ENCODE measurements at places on chromosomes 13 and 19.
A peak's percentile ranks its signal among the peaks of the same experiment; 100 is the strongest.

DNA sequence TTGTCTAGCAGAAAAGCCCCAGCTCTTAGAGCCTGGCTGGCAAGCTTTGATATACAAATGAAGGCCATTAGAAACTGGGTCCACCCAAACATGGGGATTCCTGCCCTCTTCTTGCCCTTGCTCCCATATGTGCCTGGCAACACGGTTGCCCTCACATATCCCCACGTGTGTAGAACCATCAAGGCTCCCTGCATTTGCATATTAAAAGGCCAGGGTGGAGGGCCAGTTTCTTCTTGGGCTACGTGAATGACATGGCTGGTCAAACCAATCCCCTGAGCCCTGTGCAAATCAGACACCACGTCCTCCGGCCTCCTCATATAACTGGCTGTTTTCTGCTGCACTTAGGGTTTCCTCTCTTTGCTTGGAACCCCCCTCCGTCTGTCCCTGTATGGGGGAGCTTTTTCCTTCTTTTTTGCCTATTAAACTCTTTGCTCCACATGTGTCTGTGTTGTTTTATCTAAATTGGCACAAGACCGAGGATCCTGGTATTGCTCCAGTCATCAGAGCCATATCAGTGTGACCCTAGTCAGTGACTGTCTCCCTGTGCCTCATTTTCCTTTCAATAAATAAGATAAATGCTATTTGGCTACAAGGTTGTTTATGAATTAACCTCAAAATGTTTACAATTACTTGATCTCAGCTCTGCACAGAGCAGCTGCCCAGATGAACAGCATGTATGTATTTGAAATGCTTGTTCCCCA, 30.3 kb upstream of the CEACAM1 start:
- DNase-seq = no peak

- DNase-seq = no peak
Observed at GRCh38 chr13:20410726-20411125, 114.9 kb downstream of the CRYL1 start.

DNA sequence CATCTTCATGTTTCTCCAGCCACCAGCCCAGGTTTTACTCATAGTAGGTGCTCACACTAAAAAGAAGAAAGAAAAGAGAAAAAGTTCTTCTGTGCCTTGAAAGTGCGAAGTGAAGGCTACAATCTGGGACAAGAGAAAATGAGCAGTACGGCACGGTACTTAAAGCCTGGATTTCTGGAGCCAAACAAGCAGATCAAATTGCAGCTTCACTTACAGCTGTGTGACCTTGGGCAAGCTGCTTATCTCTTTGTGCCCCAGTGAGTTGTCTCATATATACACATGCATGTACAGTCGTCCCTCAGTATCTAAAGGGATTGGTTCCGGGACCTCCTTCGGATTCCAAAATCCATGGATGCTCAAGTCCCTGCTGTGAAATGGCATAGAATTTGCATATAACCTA, 41.8 kb downstream of the GSX1 start:
- no peak for DNase-seq

GRCh38 chr19:54208784-54209057, 8.1 kb downstream of the RPS9 start:
- DNase-seq = no peak

GRCh38 chr13:113140677-113141600, 17.5 kb upstream of the PROZ start:
- no peak for DNase-seq

- DNase-seq = no peak
Observed at GRCh38 chr19:17424743-17425365, 5.0 kb downstream of the MVB12A start.

GRCh38 chr13:29922896-29923295, 72.5 kb upstream of the UBL3 start:
- DNase-seq = no peak

- DNase-seq = peak; percentile 68
Observed at GRCh38 chr19:35038623-35039512, 2.7 kb upstream of the HPN start.

DNA sequence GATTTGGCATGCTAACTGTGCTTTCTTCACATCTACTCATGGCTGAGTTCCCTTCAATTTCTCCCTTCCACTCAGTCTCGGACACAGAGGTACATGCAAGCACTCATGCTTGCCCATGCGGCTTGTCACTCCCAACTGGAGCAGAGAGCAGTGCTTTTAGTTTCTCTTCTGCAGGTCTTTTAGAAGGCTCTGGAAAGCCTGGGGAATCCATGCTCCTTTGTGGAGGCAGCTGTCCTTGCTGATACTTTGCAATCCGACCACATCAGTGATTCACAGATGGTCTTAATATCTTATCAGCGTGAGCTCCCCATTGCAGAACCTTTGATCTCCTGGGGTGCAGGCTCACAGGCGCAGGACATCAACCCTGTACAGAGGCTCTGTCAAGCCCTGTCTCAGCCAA, 203.9 kb downstream of the COL4A1 start:
- DNase-seq = no peak

- no peak for DNase-seq
Observed at GRCh38 chr13:77859450-77859849, 59.2 kb downstream of the EDNRB start.

DNA sequence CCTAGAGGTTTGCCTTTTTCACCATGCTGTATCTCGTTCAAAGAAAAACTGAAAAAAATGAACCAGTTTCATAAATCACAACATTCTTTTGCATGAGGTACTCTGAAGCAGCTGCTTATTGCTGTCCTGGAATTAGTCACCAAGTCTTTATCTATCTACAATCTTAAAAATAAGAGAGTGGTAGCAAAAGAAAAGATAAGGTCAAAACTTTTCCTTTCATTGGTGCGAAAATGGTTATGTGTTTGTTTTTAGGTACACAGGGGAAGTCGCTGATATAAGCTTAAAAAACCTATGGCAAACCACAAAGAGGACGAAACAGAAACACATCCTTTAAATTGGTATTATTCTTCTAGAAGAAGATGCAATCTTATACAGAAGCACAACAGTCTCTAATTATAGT, 20.7 kb downstream of the OBI1 start:
- no peak for DNase-seq

- DNase-seq = no peak
Observed at GRCh38 chr13:49645451-49645850, 17.1 kb downstream of the ARL11 start.

DNA sequence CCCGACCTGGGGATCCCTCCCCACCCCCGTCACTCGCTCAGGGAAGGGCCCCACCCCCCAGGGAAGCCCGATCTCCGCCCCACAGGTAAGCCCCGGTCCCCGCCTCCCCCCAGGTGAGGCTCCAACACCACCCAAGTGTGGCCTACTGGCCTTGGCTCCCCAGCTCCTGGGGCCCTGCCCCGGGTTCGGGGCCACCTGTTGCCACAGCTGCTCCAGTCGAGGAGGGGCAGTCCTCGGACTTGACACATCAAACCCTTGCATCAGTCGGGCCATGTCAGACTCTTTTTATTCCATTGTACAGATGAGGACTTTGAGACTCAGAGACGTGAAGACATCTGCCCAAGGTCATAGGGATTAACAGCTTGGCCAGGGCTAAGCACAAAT, 512 bp downstream of the CC2D1A start:
- DNase-seq = no peak

DNA sequence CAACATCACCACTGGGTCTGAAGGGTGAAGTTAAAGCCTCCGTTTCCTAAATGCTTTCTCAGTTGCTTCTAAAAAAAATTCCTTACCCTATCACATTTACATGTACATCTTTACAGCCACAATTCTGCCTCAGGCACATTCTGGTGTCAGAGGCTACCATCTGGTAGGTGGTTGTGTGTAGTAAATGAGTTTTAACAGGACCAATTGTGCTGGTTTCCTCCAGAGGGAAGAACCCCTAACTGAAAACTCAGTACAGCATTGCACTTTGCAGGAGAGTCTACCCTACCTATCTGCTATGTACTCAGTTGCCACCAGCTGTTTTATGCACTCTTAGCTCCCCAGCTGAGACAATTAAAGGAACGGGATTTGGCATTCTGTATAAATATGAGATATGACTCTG, 1576.5 kb downstream of the PCDH9 start:
- DNase-seq = no peak

DNA sequence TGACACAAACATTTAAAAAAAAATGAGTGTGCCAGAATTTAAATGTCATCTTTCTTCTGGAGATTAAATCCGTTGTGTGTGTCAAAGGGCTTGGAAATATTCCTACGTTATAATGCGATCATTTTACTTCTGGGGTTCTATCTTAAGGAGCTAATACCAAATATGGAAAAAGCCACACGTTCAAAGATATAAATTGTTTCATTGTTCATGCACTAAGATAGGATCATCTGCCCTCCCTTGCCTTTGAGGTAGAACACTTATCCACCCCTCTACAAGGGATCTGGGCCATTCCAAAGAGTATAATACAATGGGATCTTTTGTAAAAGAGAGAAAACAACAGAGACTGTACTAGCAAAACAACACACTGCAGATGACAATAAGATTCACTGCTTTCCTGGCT, 64.9 kb downstream of the ANKRD10 start:
- DNase-seq = no peak

- no peak for DNase-seq
Observed at GRCh38 chr13:23059173-23059572, 121.6 kb upstream of the SGCG start.

GRCh38 chr13:61187471-61187870, 228.2 kb downstream of the PCDH20 start:
- DNase-seq = no peak

DNA sequence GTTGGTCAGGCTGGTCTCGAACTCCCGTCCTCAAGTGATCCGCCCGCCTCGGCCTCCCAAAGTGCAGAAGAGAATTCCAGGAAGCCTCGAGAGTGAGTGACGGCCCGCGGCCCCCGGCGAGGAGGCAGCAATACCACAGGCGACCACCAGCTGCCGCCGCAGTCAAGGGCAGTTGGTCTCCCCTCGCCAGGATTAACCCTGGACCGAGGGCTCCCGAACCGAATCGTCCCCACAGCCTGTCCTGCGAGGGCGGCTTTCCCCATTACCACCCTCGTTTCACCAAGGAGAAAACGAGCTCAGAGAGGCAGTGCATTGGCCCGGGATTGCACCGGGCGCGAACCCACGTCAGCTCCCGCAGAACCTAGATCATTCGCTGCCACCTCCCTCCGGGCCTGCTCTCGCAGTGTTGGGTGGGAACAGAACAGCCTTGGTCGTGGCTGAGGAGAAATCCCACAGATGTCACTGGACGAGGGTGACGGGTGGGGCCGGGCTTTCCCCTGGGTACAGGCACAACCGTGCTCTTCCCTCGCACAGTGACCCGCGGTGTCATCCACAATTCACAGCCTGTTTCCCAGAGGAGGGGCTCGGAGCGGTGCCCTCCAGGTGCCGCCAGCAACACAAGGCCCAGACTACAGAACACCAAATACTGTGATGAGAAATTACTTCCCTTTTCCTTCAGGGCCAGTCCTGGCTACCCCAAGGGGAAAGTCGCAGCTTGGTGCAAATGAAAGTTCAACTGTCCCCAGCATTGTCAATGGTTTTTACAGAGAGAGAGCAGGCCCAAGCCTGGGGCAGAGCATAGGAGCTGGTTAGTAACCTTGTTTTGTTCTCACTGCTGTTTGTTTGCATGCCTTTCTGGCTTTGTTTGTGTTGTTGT, 24.8 kb downstream of the C2CD4C start:
- no peak for DNase-seq

GRCh38 chr19:11481534-11482383, 913 bp upstream of the ELAVL3 start:
- DNase-seq = peak; percentile 75

- DNase-seq = no peak
Observed at GRCh38 chr19:7595466-7596133, at the start of gene CAMSAP3. Gene CAMSAP3 (plus strand): TSS chr19:7595863. CDS start chr19:7596003, 140 bp downstream.

GRCh38 chr19:32540621-32541020, 40.4 kb upstream of the PDCD5 start:
- DNase-seq = no peak

- no peak for DNase-seq
Observed at GRCh38 chr19:16315825-16316505, 8.7 kb upstream of the KLF2 start.

- no peak for DNase-seq
Observed at GRCh38 chr19:17394891-17395415, 957 bp upstream of the CCDC194 start.

DNA sequence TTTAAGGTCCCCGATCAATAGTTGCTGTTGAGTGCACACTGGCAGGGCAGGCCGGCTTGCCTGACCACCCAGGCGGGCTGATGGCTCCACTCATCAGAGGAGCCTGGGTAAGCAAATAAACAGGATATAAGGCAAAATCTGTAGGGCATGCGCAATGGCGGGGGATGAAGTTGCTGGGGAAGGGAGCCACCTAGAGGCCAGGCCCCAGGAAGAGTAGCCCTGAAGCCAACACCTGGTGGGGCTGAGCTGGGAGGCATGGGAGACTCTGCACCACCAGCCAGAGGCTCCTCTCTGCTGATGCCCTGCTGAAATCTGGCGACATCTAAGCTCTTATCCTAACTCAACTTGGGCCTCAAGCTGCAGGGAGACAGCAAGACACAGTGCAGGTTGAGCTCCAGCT, 324.3 kb downstream of the ZNF536 start:
- DNase-seq = peak; percentile 17

DNA sequence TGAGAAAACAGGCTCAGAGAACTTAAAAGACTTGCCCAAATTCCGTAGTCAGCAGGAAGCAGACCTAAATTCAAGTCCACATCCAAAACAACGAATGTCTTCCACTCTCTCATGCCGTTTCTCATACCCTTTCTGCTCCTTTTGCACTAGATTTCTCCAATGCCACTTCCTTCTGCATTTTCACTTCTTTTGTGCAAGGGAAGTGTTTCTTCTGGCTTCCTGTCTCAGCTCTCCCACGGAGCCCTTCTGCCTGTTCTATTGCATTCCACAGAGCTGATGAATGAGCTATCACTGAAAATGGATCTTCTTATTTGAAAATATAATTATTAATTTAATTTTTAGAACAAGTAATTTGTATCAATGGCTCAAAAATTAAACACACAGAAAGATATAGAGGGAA, 56.1 kb upstream of the STK24 start:
- DNase-seq = no peak

DNA sequence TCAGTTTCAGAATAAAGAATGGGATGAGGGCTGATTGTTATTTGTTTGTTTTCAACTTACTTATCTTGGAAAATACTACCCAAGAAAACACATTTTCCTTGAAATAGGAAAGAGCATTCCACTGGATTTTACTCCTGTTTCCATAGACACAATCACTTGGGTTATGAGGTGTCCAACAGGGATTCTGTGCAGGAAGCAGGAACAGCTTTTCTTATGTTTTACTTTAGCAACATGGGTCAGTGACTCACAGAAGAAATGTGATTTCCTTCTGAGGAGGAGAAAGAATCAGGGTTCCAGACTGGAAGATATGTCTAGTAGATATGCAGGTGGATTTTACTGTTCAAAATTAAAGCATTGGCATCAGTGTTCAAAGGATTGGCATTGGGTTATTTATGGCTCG, 180.8 kb upstream of the GPC6 start:
- DNase-seq = no peak

- DNase-seq = no peak
Observed at GRCh38 chr13:75766636-75767035, 130.5 kb downstream of the LMO7 start.

- no peak for DNase-seq
Observed at GRCh38 chr13:28805193-28805819, 14.8 kb upstream of the MTUS2 start.

GRCh38 chr19:49097453-49098288, 12.4 kb downstream of the SNRNP70 start:
- peak; percentile 81 for DNase-seq

- DNase-seq = no peak
Observed at GRCh38 chr19:31625056-31625455, 275.8 kb upstream of the TSHZ3 start.

Measured in NCI-H446 (cell line).